ENCODE measurements at places on chromosomes 6 and 20.

GRCh38 chr6:23036406-23036983 lies 467.1 kb downstream of the HDGFL1 start:
- DNase-seq = no peak

- no peak for DNase-seq
Measured at GRCh38 chr20:44829688-44830087, 19.3 kb upstream of the RIMS4 start.

- peak; percentile 73 for DNase-seq
Measured at GRCh38 chr20:40962733-40963504, 65.7 kb upstream of the TOP1 start.

- no peak for DNase-seq
Measured at GRCh38 chr20:37673444-37673843, 20.4 kb upstream of the CTNNBL1 start.

DNA sequence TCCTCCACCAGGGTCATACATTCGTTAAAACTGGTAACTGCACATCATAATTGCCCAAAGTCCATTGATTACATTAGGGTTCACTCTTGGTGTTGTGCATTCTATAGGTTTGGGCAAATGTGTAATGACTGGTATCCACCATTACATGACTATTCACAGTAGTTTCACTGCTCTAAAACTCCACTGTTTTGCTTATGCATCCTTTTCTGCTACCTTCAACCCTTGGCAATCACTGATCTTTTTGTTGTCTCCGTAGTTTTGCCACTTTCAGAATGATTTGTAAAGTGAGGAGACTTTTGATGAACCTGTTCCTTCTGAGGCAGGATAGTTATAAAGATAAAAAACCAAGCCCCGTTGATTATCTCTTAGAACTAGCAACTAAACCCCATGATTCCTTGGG lies 187.3 kb upstream of the MCHR2 start:
- DNase-seq = no peak

- no peak for DNase-seq
Measured at GRCh38 chr6:130853555-130854183, 26.5 kb downstream of the SMLR1 start.

GRCh38 chr6:126156973-126157372 lies 170.6 kb downstream of the TRMT11 start:
- DNase-seq = peak; percentile 32

DNA sequence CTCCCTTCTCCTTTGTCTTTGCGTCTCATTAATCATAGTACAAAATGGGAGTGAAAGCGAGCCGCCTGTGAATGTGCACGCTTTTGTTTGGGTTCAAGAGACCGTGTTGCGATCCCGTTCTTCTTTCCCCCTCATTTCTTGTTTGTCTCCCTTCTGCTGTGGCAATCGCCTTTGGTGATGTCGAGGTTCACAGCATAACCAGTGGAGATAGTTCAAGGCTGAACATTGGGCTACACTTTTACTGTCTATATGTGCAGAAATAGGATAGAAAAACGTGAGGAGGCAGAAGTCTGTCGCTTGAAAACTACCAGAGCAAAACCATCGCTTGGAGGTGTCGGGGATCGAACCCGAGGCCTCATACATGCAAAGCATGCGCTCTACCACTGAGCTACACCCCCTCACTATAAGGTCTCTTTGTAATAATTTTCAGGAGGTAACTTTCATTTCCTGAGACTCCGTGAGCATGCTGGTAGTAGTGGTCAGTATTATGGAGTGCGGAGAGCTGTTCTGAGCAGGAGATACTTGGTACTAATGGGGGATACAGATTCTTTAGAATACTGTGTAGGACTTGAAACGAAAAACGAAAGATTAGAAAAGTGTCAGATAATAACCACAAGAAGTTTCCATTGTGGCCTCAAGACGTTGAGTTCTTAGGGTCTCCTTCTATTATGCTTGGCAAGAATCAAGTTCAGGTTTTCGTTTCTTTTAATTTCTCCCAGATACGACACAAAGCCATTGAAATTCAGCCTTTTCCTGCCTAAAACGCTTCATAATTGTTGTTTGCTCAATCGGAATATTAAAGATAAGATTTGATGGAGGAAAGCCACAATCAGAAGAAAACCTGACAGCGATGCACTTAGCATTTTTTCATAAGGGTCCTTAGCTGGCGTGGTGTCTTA lies 106.6 kb downstream of the TRIM27 start:
- peak; percentile 94 for DNase-seq

DNA sequence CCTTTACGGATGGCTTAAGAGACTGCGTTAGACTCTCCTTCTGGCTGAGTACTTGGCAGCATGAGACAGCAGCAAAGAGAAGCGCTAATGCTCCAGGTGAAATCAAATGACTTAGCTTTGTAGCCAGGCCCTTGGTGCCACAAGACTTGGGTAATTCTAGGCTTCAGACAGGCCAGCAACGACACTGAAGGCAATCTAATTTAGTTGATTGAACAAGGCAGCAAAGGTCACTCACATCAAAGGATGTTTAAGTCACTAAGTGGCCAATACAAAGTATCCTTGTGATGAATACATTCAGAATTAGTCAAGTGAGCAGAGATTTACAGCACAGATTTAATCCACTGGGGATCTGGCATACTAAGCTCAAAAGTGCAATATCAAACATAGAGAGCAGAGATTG lies 113.2 kb downstream of the FAM83B start:
- DNase-seq = no peak

GRCh38 chr6:3108746-3109414 lies 9.6 kb upstream of the BPHL start:
- DNase-seq = no peak

DNA sequence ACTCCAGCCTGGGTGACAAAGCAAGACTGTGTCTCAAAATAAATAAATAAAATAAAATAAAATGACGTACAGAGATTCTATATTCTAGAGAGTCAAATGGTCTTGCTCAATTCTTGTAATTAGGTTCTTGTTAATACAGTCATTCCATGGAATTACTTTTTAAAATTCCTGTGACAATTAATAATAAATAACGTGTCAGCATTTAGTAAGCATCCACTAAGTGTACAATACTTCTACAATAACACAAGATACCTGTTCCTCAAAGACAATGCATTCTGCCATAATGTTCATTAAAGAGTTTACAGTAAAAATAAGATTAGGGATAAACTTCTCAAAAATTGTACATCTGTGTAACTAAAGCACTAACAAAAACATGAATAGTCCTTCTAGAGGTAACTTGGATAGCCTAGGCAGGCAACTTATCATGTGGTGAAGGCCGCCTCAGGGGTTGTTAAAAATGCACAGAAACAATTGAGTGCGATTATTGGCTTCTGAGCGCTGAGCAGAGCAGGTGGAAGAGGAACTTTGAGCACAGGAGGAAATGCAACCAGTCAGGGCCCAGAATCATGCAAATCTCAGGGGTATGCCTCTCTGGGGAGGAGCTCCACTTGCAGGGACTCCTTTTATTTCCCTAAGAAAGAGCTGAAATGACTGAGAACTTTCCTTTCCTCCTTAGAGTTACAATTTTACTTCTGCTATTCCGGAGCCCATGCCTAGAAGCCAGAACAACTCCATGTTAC lies 37.1 kb downstream of the QRSL1 start:
- DNase-seq = peak; percentile 19

DNA sequence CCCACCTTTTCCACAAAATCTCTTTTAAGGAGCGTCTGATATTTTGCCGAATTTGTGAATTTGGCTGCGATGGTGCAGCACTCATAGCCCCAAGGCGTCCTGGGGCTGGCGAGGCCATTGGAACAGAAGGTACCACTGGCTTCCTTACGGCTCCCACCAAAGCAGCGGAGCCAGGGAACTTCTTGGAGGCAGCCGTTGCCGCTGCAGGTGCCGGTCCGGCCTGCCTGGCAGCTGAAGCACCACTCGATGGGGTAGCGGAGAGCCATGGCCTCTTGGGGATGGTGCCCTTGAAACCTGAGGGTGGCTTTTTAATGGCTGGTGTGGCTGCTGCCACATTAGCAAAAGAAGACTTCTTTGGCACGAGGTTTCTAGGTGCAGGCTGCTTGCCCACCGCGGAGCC lies 29.8 kb downstream of the DIDO1 start:
- no peak for DNase-seq

DNA sequence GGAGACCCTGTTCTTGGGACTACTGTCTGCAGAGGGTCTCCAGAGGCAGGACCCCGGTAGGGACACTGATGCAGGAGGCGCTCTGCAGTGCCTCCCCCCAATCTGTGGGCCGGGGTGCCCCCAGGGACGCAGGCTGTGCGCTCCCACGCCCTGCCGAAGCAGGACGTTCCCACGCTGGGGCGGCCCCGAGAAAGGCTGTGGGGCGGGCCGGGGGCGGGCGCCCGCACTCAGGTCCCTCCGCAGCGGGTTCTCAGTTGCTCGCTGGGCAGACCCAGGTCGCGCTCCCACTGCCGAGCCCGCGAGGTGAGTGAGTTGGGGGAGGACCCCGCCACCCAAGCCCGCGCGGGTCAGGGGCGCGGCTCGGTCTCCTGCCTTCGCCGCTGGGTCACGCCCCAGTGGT lies at the start of gene COX4I2:
Gene COX4I2, plus strand, starts transcription at position 253 of the 400 bp plus-strand sequence. CDS start 1,106 bp downstream, outside the sequence.
- no peak for DNase-seq

GRCh38 chr20:59566631-59567524 lies 37.5 kb upstream of the PHACTR3 start:
- no peak for DNase-seq

GRCh38 chr20:62234339-62234738 lies 4.0 kb upstream of the OSBPL2 start:
- no peak for DNase-seq

DNA sequence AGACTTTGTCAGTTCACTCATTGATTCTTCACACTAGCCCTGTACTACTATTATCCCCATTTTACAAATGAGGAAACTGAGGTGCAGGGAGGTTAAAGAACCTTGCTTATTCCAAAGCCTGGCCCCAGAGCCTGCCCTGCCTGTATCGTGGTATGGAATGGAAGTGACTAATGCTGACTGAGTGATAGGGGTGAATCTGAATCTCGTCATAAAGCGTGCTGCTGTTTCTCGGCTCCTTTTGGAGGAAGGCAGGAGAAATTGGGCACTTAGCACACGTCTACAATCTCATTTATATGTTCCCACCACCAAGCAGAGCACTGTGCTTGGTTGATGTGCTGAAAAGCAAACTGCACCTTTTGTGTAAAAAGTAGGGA lies 17.1 kb downstream of the GFRA4 start:
- DNase-seq = no peak

GRCh38 chr6:136226674-136227377 lies 23.3 kb downstream of the MTFR2 start:
- DNase-seq = no peak

DNA sequence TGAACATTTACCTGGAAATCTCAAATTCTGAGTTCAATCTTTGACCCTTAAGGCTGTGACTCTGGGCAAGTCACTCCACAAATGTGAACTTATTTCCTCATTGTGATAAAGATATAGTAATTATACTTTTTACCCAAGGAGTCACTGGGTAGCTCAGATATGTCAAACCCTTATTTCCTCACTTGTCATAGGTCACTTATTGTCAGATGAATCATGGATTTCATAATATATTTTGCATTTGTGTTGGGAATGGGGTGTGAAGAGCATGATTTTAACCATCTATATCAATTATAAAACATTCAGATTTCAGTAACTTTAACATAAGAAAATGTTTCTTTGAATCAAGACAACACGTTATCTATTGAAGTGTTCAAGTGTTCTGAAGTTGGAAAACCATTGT lies 3.7 kb upstream of the CARMIL1 start:
- no peak for DNase-seq

DNA sequence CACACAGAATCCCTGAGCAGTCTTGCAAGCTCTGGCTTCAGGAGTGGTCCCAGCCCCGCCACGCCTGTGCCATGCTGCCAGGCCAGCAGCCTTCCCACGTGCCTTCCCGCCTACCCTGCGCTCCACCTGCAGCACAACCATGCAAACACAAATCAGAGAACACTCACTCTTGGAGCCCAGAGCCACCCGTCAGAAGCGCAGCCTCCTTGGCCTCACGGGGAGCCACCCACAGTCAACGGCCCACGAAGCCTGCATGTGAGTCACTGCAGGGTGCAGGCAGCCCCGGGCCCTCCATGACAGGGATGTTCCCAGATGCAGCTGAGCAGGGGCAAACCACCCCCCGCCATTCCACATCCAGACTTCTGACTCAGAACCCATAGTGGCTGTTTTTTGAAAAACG lies 217.0 kb downstream of the DLL1 start:
- no peak for DNase-seq

- DNase-seq = no peak
Measured at GRCh38 chr6:159701413-159701999, 8.5 kb upstream of the SOD2 start.

- DNase-seq = no peak
Measured at GRCh38 chr20:23303325-23304102, 47.1 kb upstream of the NXT1 start.

DNA sequence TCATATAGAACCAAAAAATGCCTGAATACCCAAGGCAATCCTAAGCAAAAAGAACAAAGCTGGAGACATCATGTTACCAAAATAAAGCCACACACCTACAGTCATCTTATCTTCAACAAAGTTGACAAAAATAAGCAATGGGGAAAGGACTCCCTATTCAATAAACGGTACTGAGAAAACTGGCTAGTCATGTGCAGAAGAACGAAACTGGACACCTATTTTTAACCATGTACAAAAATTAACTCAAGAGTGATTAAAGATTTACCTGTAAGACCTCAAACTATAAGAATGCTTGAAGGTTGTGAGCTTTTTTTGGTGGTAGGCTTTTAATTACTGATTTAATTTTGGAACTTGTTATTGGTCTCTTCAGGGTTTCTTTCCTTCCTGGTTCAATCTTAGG lies 236.0 kb upstream of the DEFB112 start:
- DNase-seq = no peak

DNA sequence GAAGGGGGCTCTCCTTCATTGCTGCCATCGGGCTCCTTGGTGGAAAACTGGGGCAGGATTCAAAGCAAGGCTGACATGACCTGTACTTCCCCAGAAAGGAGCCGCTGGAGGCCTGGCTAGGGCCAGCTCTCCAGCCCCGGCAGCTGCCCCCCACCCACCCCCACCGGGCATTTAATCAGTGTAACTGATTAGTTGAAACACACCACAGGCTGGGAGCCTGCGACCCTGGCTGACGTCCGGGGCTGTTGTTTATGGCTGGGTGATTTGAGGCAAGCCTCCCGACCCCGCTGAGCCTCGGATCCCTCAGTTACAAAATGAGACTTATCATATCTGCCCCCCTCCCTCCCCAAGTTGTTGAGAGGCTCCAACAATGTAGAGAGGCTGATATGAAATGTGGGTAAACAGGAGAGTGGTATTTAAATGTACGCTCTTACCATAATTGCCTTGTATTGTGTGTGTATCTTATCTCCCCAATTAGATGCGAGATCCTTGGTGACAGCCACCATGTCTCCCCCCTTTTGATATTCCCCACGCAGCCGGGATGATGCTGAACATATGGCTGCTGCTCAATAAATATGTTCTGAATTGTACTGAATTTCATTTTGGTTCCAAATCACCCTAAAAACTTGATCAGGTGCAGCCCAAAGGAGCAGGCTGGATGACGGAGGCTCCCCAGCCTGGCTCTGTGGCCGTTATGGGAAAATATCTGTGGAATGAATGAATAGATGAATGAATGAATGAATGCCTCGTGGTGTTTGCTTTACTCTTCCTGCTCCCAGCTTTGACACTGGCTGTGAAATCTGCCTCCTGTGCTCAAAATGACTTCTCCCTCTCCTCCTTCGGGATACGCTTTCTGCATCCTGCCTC lies 31.8 kb upstream of the APCDD1L start:
- DNase-seq = no peak
